ENCODE measurements at places on chromosomes 2 and 18.

DNA sequence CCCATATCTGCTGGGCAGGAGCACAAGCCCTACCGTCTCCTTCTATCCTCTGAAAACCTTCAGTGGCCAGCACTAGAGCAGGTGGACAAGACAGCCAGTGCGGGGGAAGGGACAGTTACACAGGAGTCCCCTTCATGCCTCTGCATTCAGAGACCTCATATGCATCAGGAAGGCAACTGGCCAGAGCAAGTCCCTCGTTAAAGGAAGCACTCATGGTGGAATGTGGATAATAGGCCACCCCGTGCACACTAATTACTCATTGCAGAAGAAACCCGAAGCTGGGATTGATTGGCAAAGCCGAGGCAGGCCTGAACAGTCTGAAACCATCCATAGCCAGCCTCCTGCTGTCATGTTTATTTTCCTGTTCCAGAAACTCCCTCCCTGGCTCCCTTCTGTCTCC lies 11.2 kb downstream of the KIAA2012 start:
- no peak for DNase-seq

DNA sequence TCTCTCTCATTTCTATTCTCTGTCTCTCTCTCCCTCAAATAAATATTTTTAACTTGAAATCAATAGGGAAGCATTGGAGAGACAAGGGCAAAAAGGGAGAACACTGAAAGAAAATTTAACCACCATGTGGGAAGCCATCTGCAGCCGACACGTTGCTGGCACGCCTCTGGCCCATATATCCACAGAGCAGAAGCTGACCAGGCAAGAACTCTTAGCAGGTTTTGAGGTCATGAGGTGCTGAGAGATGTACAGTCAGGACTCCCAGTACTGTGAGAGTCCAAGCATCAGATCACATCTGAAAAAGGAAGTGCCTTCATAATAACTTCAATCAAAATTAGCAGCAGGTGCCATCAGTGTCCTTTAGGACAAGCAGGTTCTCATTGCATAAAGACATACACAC lies 156.6 kb downstream of the AKAIN1 start:
- no peak for DNase-seq

DNA sequence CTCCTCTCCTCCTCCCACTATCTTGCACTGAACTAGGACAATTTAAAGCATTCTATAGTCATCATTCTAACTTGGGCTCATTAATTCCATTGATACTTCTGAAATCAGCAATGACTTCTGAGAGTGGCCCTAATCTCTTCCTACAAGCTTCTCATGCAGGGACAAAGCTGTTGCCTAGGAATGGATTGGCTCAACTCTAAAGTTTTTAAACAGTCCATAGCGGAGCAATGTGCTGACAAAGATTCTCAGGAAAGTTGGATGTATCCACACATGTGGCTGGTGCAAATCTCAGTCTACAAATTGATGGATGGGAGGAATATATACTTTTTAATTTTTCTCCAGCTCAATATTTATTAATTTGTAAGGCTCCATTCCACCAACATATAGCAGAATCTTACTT lies 388.9 kb downstream of the SETBP1 start:
- DNase-seq = no peak

- no peak for DNase-seq
Observed at GRCh38 chr2:9010866-9011265, 7.4 kb upstream of the MBOAT2 start.

DNA sequence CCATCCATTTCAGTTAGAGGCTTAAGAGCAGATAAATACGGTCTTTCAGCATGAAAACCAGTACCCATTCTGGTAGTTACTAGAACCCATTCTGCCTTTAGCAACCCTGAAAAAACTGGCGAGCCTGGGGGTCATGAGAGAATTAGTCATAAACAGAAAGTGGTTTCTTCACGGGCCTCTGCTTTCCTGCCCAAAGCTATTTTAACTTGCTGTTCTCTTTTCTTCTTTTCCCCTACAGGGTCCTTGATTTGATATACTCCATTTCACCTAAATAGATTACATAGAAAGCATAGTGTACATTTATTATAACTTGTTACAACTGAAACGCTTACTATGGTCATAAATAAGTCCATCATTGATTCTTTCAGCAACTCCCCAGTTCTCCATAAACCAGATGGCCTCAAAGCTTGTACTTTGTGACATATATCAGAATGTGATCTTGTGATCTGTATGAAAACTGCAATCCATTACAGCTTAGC lies 48.3 kb downstream of the WDFY1 start:
- DNase-seq = peak; percentile 70

- no peak for DNase-seq
Observed at GRCh38 chr2:111667542-111668273, 216.3 kb downstream of the ANAPC1 start.

GRCh38 chr2:167504695-167505094 lies 616.4 kb downstream of the XIRP2 start:
- DNase-seq = no peak

DNA sequence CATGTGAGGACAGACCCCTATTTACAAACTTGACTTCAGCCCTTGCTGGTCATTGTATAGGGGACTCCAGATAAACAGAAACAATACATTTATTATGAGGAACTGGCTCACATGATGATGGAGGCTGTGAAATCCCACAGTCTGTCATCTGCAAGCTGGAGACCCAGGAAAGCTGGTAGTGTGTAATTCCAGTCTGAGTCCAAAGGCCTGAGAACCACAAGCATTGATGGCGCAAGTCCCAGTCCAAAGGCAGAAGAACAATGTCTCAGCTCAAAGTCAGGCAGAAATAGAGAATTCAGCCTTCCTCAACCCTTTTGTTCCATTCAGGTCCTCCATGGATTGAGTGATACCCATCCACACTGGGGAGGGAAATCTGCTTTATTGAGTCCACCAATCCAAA lies 28.1 kb upstream of the SPP2 start:
- DNase-seq = no peak

- DNase-seq = no peak
Observed at GRCh38 chr2:230891509-230891908, 26.8 kb downstream of the ITM2C start.

- no peak for DNase-seq
Observed at GRCh38 chr2:161873707-161874106, 200.3 kb downstream of the DPP4 start.

DNA sequence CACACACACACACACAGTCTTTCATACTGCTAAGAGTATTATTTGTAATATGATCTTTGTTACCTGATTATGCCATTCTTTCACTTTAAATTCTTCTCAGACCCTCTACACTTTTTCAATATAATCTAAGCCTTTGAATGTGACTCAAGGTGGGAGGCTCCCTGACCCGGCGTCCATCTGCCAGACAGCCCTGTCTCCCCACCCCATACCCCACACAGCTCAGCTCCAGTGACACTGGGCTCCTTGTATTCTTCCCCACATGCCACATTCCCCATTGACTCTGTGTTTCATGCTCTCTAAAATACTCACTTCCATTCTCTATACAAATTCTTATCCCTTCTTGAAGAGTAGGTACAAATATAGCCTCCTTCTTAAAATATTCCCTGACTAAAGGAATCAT lies 442.2 kb downstream of the TGIF1 start:
- DNase-seq = no peak

DNA sequence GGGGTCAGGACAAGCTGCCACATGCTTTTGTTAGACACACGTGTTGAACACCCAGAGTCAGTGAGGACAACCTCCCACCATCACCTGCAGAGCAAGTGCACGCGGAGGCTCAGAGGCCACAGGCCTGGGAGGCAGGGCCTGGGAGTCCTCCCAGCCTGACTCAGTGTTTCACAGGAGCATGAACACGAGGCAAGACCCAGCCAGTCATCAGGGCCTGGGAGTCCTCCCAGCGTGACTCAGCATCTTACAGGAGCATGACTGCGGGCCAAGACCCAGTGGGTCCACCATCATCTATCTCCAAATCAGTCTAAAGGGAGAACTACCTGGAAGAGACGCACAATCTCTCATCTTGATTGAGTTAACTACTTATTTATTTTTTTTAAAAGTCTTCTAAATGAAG lies 112.6 kb upstream of the PXDN start:
- no peak for DNase-seq

DNA sequence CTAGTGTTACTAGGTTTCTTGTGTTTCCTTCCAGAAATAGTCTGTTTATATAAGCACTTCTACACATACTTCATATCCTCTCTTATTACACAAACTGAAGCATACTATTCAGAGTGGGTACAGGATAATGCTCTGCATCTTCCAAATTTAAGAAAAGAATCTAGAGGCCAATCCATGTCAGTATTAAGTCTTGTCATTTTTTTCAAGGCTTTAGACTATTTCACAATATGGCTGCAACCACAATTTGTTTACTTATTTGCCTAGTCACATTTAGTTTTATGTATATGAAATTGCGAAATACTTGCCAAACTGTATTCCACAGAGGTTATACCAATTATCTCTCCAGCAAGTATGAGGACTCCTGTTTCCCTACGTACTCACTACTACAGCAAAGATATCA lies 27.9 kb downstream of the IWS1 start:
- DNase-seq = no peak

- no peak for DNase-seq
Observed at GRCh38 chr18:78728784-78729467, 250.7 kb upstream of the SALL3 start.

Data from large intestine (tissue), 12 donors.